ENCODE measurements at places on chromosomes 4 and X.

DNA sequence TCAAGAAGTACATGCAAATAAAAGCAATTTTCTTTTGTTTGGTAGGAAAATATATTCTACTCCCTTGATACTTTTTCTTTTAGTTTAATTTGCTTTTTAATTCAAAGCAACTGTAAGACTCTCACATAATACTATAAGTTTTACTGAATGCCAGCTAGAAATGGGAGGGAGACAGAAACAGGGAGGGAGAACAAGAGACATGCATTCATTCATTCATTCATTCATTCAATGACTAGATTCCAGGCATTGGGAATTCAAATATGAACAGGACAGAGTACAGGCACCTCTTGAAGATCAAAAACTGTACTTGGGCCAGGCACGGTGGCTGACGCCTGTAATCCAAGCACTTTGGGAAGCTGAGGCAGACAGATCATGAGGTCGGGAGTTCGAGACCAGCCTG lies 85.6 kb downstream of the THOC2 start:
- DNase-seq: no peak

GRCh38 chr4:39256436-39256835 lies 74.1 kb downstream of the WDR19 start:
- DNase-seq: no peak

DNA sequence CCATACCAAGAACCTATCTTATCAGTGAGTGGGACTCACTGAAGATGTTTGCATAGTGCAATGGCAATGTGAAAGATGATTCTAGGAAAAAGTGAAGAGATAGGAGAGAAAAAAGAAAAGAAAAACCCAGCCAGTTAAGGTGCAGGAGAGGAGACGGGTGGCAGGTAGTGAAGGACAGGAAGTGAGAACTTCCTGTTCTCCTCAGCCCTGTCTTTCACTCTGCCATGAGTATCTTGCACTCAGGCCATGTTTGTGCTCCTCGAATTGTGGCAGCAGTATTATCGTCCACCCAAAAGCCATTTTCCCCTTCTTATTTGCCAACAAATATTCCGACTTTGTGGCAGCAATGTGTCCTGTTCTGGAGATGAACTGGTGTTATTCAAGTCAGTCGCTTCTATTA lies 8.6 kb upstream of the ENPEP start:
- no peak for DNase-seq

GRCh38 chrX:101219116-101219863 lies at the start of gene DRP2:
Gene DRP2, plus strand, starts transcription at chrX:101219786. Its CDS starts 11,862 bp downstream, at chrX:101231648.
- DNase-seq: no peak

GRCh38 chr4:167233685-167234315 lies 494 bp downstream of the SPOCK3 start:
- peak; percentile 23 for DNase-seq

GRCh38 chr4:101256222-101256621 lies 91.1 kb downstream of the PPP3CA start:
- no peak for DNase-seq

GRCh38 chr4:6470502-6471306 lies 1.7 kb downstream of the PPP2R2C start:
- no peak for DNase-seq

- DNase-seq: no peak
Measured at GRCh38 chr4:115537387-115537786, 424.0 kb upstream of the NDST4 start.

DNA sequence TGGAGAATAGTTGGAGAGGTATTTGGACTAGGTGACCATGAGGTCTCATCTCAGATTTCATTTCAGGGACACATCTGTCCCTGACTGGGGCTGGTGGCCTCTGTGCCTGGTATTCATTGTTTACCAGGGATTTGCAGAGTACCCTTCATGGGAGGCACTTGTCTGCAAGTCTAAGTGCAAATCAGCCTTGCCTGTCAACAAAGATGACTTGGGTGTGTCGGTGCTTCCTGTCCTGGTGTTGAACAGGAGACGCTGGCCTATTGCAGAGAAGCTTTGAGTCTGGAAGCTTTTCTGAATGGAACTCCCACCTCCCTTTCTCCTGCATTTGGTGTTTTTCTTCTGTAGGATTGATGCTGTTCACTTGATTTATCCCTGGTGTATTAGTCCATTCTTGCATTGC lies 104.1 kb downstream of the TNIP2 start:
- no peak for DNase-seq

DNA sequence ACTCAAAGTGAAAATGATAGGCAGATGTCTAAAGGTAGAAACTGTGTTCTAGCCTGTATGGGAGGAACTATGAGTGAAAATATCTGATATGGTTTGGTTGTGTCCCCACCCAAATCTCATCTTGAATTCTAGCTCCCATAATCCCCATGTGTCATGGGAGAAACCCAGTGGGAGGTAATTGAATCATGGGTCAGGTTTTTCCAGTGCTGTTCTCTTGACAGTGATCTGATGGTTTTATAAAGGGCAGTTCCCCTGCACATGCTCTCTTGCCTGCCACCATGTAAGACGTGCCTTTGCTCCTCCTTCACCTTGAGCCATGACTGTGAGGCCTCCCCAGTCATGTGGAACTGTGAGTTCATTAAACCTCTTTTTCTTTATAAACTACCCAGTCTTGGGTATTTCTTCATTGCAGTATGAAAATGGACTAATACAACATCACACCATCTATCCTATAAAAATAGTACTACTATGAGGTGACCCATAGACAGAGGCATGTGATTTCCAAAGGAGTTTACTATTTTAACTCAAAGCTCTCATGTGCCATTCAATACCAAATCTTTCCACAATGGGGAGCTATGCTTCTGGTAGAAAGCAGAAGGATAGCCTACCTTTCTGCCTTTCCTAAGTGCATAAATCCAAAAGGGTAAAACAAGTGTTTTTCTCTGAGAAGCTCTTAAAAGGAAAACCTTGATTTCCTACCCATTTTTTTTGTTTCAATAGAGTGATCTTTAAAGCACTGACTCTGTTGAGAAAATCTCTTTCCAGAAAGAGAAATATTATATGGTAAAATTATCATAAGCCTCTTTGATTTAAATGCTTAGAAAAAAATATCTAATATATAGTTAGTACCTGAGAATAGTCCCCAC lies 38.8 kb downstream of the SEC31A start:
- no peak for DNase-seq

DNA sequence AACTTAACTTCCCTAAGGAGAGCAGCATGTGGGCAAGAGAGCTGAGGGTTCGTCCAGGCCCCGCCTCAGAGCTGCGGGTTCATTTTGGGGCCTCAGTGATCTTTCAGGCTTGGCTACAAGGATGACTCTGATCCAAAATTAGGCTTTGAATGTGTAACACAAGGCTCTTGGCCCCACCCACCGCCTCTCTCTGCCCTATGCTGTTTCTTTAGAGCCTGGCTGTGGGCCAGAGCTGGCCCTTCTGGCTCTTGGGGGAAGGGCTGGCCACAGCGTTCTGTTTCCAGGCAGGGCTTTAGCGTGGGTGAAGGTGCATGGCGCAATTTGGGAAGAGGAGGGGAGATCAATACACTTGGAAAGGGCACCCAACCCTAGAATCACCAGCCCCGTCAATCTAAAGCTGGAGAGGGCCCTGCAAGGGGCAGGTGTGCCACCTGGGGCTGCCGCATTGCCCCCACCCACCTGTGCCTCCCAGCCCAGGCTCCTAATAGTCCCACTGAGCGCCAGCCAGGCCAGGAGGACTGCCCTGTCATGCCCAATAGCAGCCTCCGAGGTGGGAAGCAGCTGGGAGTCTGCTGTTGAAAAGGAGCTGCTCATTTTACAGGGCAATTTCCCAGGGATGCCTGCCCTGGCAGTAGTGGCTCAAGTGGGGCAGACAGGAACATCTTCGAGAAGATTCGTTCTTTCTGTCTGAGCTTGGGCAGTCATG lies 84.5 kb upstream of the MAML3 start:
- no peak for DNase-seq

DNA sequence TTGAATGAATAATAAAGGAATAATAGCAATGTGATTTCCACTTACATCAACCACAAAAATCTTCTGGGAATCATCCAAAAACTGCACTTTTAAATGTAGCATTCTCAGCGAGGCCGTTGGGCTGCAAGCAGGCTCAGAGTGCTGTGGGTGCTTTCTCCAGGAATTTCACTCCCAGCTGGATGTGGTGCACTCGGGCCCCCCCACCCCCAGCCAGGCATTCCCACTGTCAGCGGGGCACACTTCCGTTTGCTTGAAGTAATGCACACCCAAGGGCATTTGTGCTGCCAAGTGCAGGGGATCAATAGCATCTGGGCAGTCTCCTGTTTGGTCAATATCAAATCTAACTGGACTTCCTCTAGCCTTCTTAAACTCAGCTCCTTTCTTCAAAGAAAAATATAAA lies at the start of gene FRMD7:
FRMD7 (minus strand) TSS at position 278 of the 400 bp plus-strand sequence; CDS start at position 102, 176 bp downstream.
- DNase-seq: no peak

GRCh38 chr4:162497564-162498167 lies 333.9 kb upstream of the FSTL5 start:
- peak; percentile 33 for DNase-seq

- DNase-seq: no peak
Measured at GRCh38 chr4:99965674-99966350, 15.7 kb upstream of the H2AZ1 start.

GRCh38 chrX:3485727-3486126 lies 139.3 kb upstream of the MXRA5 start:
- DNase-seq: no peak

- no peak for DNase-seq
Measured at GRCh38 chrX:12825801-12826200, 34.6 kb downstream of the PRPS2 start.

- DNase-seq: no peak
Measured at GRCh38 chr4:38957893-38958292, 74.3 kb downstream of the TMEM156 start.

GRCh38 chr4:88244816-88245579 lies 39.4 kb downstream of the PPM1K start:
- DNase-seq: no peak

DNA sequence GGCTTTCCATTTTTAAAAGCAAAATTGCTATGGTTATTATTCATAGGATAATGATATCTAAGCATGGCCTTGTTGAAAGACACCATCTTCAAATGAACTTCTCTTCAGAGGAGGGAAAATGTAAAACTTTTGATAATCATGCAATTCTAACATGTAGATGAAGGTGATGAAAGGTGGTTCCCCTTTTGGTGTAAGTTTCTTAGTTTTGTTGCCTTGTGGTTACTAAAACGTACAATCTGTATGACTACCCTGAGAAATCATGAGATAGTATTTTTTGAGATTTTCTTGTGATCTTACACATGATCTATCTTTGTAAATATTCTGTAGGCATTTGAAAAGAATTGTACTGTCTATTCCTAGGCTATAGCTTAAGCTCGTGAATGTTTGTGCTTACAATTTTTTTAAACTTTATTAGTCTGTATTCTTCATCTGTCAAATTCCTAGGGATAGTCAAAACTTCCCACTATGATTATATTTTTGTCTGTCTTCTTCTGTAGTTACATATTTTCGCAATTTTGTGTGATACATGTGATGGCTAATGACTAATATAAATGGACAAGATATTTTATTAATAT lies 47.5 kb downstream of the PTPN13 start:
- DNase-seq: no peak

DNA sequence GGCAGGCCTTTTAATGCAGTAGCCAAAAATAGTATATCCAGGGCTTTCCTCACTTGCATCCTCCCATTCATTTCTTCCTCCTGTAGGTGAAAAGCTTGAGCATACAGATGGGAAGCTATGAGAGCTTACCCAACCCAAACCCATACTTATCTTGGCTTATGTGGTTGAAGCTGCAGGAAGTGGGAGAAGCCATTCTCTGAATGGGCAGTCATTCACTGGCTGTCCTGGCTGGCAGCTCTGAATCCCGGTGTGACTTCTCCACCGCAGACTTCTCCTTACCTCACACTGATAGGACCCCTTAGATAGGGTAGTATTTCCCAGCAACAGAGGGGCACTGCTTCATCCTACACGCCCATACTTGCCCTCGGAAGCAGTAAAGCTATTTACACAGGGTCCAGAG lies 125.4 kb downstream of the AMMECR1 start:
- DNase-seq: no peak

GRCh38 chr4:129092631-129093190 lies 628 bp downstream of the SCLT1 start:
- DNase-seq: no peak

All from GM10248 (cell line).